ENCODE measurements at places on chromosomes 6 and 20.

GRCh38 chr6:45388328-45388727, 10.6 kb upstream of the SUPT3H start:
- no peak for DNase-seq
- H3K27me3 ChIP-seq, result no peaks in the 10 kb centered on the region
- no peaks in the 10 kb centered on the region for H3K4me1 ChIP-seq
- H3K27ac ChIP-seq, result no peak overlapping the region

DNA sequence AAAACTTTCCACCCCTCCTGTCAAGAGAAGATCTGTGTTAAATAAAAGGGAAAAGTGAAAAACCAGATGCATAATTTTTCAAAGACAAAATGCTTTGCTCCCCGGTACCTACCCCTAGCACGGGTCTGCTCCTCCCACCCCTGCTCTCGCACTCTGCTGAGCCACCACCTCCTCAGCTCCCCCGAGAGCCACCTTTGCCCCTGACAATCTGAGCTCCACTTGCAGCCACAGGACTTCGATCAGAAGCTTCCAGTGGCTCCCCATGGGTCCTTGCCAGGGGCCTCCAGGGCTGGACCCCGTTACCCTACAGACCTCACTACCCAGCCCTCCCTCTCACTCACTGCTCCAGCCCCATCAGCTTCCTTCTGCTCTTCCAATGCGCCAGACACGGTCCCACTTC, 171.7 kb downstream of the PREX1 start:
- H3K27me3 ChIP-seq, result no peaks in the 10 kb centered on the region
- H3K4me3 ChIP-seq, result no peak overlapping the region
- H3K36me3 ChIP-seq, result peaks cover 45% of the 10 kb centered on the region
- H3K4me1 ChIP-seq, result no peaks in the 10 kb centered on the region
- no peak overlapping the region for H3K27ac ChIP-seq

- no peaks in the 10 kb centered on the region for H3K4me1 ChIP-seq
- no peaks in the 10 kb centered on the region for H3K27me3 ChIP-seq
- H3K4me3 ChIP-seq, result no peak overlapping the region
- no peak overlapping the region for H3K27ac ChIP-seq
- no peak for DNase-seq
Observed at GRCh38 chr6:111230351-111231089, 143.2 kb downstream of the SLC16A10 start.

- no peaks in the 10 kb centered on the region for H3K4me1 ChIP-seq
- no peak for DNase-seq
- H3K27me3 ChIP-seq, result no peaks in the 10 kb centered on the region
- H3K36me3 ChIP-seq, result no peaks in the 10 kb centered on the region
- H3K27ac ChIP-seq, result no peak overlapping the region
Observed at GRCh38 chr6:24272553-24272952, 85.3 kb downstream of the DCDC2 start.

GRCh38 chr6:115838763-115839401, 221.8 kb downstream of the FRK start:
- no peaks in the 10 kb centered on the region for H3K36me3 ChIP-seq
- H3K27ac ChIP-seq, result no peak overlapping the region
- no peaks in the 10 kb centered on the region for H3K27me3 ChIP-seq
- DNase-seq, result no peak

DNA sequence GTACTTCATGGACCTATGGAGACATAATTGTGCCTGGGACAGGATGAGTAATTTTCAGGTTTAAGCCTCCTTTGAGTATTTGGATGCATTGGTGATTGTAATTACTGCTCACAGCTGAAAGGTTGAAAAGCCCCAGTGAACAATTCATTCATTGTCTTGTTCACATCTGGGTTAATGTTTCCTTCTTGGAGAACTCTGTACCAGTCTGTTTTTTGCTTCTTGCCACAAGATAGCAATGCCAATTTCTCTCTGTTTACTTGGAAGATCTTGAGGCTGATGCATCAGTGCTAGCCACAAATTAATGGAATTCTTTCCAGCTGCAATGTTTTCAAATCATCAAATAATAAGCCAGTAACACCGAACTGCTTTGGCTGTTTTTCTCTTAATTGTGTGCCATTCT, 207.8 kb downstream of the BMP2 start:
- H3K27me3 ChIP-seq, result no peaks in the 10 kb centered on the region
- no peaks in the 10 kb centered on the region for H3K4me1 ChIP-seq
- H3K36me3 ChIP-seq, result no peaks in the 10 kb centered on the region
- no peak for DNase-seq
- H3K27ac ChIP-seq, result no peak overlapping the region

- no peaks in the 10 kb centered on the region for H3K4me1 ChIP-seq
- H3K4me3 ChIP-seq, result no peak overlapping the region
- H3K36me3 ChIP-seq, result no peaks in the 10 kb centered on the region
- H3K27ac ChIP-seq, result no peak overlapping the region
- 0 out of 2 replicates have a peak, but pooled peaks cover 3% of the 10 kb centered on the region for H3K27me3 ChIP-seq
- no peak for DNase-seq
Observed at GRCh38 chr6:34063651-34064050, 82.2 kb downstream of the GRM4 start.

GRCh38 chr20:9321007-9321406, 193.4 kb upstream of the LAMP5 start:
- no peaks in the 10 kb centered on the region for H3K4me1 ChIP-seq
- no peak overlapping the region for H3K27ac ChIP-seq
- peaks cover 3% of the 10 kb centered on the region for H3K27me3 ChIP-seq
- no peaks in the 10 kb centered on the region for H3K36me3 ChIP-seq

DNA sequence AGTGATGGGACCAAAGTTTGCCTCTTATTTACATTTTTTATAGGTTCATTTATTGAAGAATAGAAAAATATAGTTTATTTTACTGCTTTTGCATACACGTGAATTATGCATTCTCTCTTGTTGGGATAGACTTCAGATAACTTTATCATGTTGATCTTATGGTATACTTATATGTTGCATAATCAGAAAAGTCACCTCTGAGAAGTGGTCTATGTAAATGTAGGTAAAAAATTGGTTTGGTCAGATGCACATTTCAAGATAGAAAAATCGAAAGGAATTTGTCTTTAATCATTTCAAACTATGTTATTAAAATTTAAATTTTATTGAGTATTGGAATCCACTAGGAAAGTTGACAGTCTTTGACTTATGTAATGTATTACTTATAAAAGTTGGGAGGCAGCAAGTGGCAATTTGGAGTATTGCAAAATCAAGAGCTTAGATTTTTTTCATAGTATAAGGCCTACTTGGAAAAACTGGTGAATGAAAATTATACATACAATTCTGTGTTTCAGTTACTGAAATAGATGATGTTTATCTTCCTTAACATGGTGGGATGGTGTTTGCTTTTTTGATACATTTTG, 2.4 kb downstream of the PHF3 start:
- no peaks in the 10 kb centered on the region for H3K4me1 ChIP-seq
- no peaks in the 10 kb centered on the region for H3K36me3 ChIP-seq
- H3K4me3 ChIP-seq, result peak overlapping the region; percentile 78
- no peak overlapping the region for H3K27ac ChIP-seq

DNA sequence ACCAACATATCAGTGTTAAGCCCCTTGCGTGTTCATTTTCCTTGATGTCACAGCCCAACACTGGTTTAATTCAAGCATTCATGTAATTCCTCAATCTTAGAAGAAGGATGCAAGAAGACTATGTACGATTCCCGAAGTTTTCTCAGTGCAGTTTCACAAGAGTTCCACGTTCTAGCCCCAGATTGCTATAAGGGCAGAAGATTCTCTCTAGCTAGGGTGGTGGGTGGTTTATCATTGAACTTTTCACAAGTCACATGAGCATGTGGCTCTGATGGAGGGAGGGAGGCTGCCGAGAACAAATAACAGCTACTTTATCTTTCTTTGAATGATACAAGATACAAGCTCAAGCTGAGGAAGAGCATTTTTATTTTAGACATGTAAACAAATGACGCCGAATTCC, 71.9 kb upstream of the NHSL1 start:
- no peaks in the 10 kb centered on the region for H3K36me3 ChIP-seq
- no peak overlapping the region for H3K4me3 ChIP-seq
- no peaks in the 10 kb centered on the region for H3K27me3 ChIP-seq
- no peak overlapping the region for H3K27ac ChIP-seq
- DNase-seq, result no peak
- no peaks in the 10 kb centered on the region for H3K4me1 ChIP-seq

- H3K27me3 ChIP-seq, result no peaks in the 10 kb centered on the region
- H3K4me3 ChIP-seq, result no peak overlapping the region
- H3K4me1 ChIP-seq, result no peaks in the 10 kb centered on the region
- no peak overlapping the region for H3K27ac ChIP-seq
Observed at GRCh38 chr6:71332012-71332411, 43.4 kb downstream of the OGFRL1 start.

- H3K4me3 ChIP-seq, result no peak overlapping the region
- H3K27me3 ChIP-seq, result no peaks in the 10 kb centered on the region
- H3K4me1 ChIP-seq, result no peaks in the 10 kb centered on the region
- no peak overlapping the region for H3K27ac ChIP-seq
- no peak for DNase-seq
Observed at GRCh38 chr20:22491194-22491505, 93.2 kb downstream of the FOXA2 start.

- no peaks in the 10 kb centered on the region for H3K27me3 ChIP-seq
- H3K27ac ChIP-seq, result no peak overlapping the region
- no peak overlapping the region for H3K4me3 ChIP-seq
- H3K4me1 ChIP-seq, result no peaks in the 10 kb centered on the region
- no peaks in the 10 kb centered on the region for H3K36me3 ChIP-seq
Observed at GRCh38 chr6:168540713-168541291, 99.8 kb downstream of the SMOC2 start.

- no peaks in the 10 kb centered on the region for H3K36me3 ChIP-seq
- no peak overlapping the region for H3K27ac ChIP-seq
- no peak for DNase-seq
- no peaks in the 10 kb centered on the region for H3K4me1 ChIP-seq
Observed at GRCh38 chr6:108576709-108577108, 16.0 kb downstream of the FOXO3 start.

GRCh38 chr6:29943053-29943966, 978 bp downstream of the HLA-A start:
- H3K4me1 ChIP-seq, result no peaks in the 10 kb centered on the region
- H3K36me3 ChIP-seq, result peaks cover 28% of the 10 kb centered on the region
- DNase-seq, result no peak
- H3K4me3 ChIP-seq, result peak overlapping the region; percentile 73

GRCh38 chr6:39812853-39813533, 20.8 kb downstream of the DAAM2 start:
- DNase-seq, result peak; percentile 36
- no peak overlapping the region for H3K27ac ChIP-seq
- peaks cover 3% of the 10 kb centered on the region for H3K4me1 ChIP-seq
- H3K36me3 ChIP-seq, result no peaks in the 10 kb centered on the region
- H3K4me3 ChIP-seq, result no peak overlapping the region
- H3K27me3 ChIP-seq, result no peaks in the 10 kb centered on the region

- H3K4me3 ChIP-seq, result no peak overlapping the region
- H3K27ac ChIP-seq, result no peak overlapping the region
- no peaks in the 10 kb centered on the region for H3K4me1 ChIP-seq
- no peak for DNase-seq
Observed at GRCh38 chr20:54318892-54319291, 111.0 kb downstream of the PFDN4 start.

DNA sequence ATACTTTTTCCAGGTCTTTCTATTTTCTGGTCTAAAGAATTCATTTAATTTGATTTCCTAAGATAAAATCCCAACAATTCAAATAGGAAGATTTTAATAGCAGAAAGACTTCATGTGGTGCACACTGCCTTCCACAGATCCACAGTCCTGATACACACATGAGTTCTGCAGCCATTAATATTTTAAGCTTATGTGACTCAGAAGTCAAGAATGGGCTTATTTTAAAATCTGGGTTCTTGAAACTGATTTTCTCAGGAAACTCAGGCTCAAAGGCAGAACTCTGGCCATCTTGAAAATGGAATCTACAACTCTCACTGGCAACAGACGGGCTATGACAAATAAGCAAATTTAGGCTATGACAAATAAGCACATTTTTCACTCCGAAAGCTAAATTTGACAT, 88.2 kb downstream of the COL12A1 start:
- no peaks in the 10 kb centered on the region for H3K4me1 ChIP-seq
- H3K27me3 ChIP-seq, result no peaks in the 10 kb centered on the region
- H3K27ac ChIP-seq, result no peak overlapping the region
- DNase-seq, result no peak

GRCh38 chr20:63454731-63455567, 17.5 kb downstream of the KCNQ2 start:
- no peaks in the 10 kb centered on the region for H3K27me3 ChIP-seq
- no peaks in the 10 kb centered on the region for H3K4me1 ChIP-seq
- no peak for DNase-seq
- no peaks in the 10 kb centered on the region for H3K36me3 ChIP-seq
- no peak overlapping the region for H3K27ac ChIP-seq
- H3K4me3 ChIP-seq, result no peak overlapping the region

- no peaks in the 10 kb centered on the region for H3K36me3 ChIP-seq
- H3K4me3 ChIP-seq, result no peak overlapping the region
- no peak overlapping the region for H3K27ac ChIP-seq
- no peaks in the 10 kb centered on the region for H3K4me1 ChIP-seq
Observed at GRCh38 chr20:44768256-44768655, 22.6 kb downstream of the KCNK15 start.

DNA sequence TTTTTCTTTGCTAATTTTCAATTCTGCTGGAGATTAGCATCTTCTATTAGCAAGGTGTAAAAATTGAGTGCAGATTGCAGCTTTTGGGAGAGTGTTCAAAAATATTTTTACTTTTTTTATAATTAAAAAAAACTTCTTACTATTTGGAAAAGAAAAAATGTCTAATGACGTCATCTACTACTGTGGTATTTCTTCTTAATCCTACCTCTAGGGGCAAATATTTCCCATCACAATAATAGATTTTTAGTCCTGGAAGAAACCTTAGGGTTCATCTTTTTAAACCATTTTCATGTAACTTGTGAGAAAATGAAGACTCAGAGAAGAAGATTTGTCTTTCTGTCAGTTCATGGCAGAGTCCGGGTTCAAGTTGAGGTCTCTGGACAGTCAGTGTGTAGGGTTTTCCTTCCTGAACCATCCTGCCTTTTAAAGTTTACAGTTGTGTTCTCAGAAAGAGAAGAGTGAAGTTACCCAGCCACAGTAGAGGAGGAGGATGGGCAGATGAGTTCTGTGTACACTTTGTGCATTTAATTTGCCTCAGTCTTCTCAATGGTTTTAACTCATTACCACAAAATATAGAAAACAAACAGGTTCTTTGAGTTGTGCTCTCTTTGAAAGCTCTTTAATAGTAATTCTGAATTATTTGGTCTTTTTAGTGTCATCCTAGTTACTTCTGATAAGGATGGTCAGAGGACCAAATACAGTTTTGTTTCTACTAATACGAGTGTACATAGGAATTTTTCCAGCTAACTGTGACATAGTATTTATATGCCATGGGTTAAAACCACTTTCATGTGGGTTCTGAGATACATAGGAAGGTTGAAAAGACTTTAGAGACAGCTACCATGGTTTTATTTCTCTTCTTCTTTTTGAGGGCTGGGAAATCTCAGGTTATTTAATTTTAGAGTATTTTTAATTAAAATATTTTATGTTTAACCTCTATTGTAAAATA, 184.7 kb downstream of the CDKAL1 start:
- no peak for DNase-seq
- no peak overlapping the region for H3K27ac ChIP-seq
- H3K36me3 ChIP-seq, result no peaks in the 10 kb centered on the region
- H3K4me1 ChIP-seq, result peaks cover 33% of the 10 kb centered on the region
- no peak overlapping the region for H3K4me3 ChIP-seq

Measured in GM12878 (cell line).